Muscle of back (tissue), 13 donors: ENCODE measurements at places on chromosomes 5 and 9. TPM values are rescaled to one million over a fixed set of nuclear protein-coding genes. Genes with fewer than 3 reads are reported as not detected.

The PCDHGB7 gene
- 7.5 TPM for polyA plus RNA-seq

GRCh38 chr5:180631549-180632383 lies 17.6 kb downstream of the FLT4 start:
- DNase-seq, result no peak

GRCh38 chr9:74498621-74499095 lies 1.5 kb downstream of the RORB start:
- DNase-seq, result no peak

DNA sequence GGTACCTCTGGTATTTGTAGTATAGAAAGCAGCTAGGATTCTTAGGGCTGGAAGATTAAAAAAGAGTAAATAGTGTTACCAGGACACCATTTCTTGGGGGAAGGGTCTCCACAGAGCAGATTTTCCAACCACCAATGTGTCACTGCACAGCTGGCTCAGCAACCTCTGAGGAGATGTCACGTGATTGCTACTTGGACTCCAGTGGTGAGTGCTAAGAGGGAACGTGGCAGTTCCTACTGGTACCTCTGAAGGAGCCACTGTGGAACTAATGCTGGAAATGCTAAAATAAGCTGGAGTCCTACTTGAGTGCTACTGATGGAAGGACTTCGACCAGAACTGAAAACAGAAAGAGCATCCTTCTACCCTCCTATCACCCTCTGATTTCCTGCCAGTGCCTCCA lies 36.1 kb upstream of the SPDL1 start:
- peak; percentile 16 for DNase-seq
